GM10248 (cell line): ENCODE measurements at places on chromosomes 1 and 21.
A peak's percentile ranks its signal among the peaks of the same experiment; 100 is the strongest.

- no peak for DNase-seq
Measured at GRCh38 chr1:59487335-59488031, 190.6 kb downstream of the FGGY start.

DNA sequence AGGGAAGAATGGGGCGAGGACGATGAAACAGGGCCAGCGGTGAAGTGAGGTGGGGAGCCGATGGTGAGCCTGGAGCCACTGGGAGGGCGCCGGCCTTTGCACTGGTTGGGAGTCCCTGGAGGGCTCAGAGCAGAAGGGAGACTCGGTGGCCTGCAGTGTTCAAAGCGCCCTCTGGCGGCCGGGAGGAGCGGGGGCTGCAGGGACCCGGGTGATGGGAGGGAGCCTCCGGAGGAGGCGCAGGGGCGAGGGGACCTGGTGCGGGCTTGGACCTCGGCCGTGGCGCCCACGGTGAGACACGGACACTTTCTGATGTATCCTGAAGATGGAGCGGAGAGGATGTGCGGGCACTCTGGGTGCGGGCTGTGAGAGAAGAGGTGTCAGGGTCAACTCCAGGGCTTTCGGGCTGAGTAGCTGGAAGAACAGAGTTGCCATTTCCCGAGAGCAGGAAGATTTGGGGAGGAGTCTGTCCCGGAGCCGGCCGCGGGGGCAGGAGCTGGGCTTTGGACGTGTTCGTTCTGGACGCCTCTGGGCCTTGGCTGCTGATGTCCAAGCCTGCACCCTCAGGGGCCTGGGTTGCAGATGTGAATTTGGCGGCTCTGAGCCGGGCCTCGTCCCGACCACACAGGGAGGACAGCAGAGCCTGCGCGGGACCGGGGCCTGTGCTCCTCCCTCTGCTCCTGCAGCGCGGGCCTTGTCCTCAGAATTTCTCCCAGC, 29.7 kb downstream of the HEYL start:
- DNase-seq = peak; percentile 88

DNA sequence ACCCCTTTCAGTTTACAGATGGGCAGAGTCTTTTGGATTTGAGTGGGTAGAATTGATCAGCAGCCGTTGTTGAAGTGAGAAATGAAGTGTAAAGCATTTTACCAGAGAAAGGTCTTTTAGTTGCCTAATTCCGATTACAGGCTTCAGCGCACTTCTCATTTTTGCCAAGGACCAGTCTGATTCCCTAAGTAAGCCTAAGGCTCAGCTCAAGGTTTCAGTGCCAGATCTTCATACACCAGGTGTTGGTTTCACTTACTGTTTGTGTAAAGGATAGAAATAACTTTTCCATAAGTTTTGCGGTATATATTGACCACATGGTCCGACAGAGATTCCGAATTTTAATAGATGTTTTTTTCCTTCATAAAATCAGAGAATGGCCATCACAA, 83.9 kb upstream of the BMP8A start:
- DNase-seq = no peak

- no peak for DNase-seq
Measured at GRCh38 chr1:2980073-2980791, 41.0 kb upstream of the ACTRT2 start.

DNA sequence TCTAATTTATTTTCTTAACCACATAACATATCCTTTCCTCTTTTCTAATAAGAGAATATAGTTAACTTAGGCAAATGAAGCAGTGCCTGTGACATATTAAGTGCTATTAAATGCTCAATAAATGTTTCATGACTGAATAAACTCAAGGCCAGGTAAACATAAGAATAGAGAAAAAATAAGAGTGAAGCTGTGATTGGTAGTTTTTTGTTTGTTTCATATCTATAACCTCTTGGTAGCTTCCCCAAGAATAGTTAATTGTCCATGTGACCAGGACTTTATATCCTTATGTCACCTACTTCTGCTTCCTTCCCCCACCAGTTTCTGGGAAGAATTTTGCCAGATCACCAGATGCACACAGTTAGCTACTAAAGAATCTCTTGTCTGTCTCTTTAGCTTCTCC, 295.1 kb upstream of the ST6GALNAC5 start:
- no peak for DNase-seq

- DNase-seq = no peak
Measured at GRCh38 chr1:167209044-167209443, 11.6 kb upstream of the POU2F1 start.

GRCh38 chr1:160850541-160850940, 12.1 kb downstream of the CD244 start:
- DNase-seq = no peak

- peak; percentile 77 for DNase-seq
Measured at GRCh38 chr1:184664042-184664660, 90.5 kb downstream of the EDEM3 start.

- DNase-seq = peak; percentile 78
Measured at GRCh38 chr1:7669559-7670311, 101.4 kb upstream of the VAMP3 start.

GRCh38 chr1:70659891-70660290, 248.8 kb downstream of the CTH start:
- no peak for DNase-seq

DNA sequence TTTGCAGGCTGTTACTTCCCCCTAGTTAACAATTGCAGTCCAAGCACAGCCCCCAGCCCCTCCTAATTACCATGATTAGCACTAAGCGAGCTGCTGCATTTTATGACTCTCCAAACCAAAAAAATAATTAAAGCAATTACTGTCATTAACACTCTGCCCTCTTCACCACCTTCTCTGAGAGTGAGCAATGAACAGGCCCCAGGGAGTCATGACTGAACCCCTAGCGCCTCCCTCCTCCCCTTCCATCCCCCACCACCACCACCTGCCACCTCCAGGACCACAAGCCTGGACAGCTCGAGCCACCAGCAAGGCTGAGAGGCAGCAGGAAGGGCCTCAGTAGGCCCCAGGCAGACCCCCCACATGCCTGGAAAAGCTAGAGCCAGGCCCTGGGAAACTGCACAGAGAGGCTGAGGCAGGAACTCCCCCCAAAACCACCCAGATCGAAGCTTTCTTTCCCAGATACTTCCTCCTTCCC, 35.5 kb upstream of the ZC3H12A start:
- no peak for DNase-seq

GRCh38 chr1:82830690-82831380, 1030.1 kb downstream of the ADGRL2 start:
- no peak for DNase-seq

GRCh38 chr21:27201197-27201596, 234.3 kb upstream of the ADAMTS5 start:
- DNase-seq = no peak

GRCh38 chr1:199875337-199875736, 152.2 kb upstream of the NR5A2 start:
- no peak for DNase-seq

GRCh38 chr1:45437323-45437722, 53.6 kb downstream of the TESK2 start:
- DNase-seq = no peak

- DNase-seq = no peak
Measured at GRCh38 chr1:213994888-213995287, 7.1 kb downstream of the PROX1 start.

GRCh38 chr1:110604586-110605148, 1.5 kb downstream of the KCNA2 start:
- DNase-seq = no peak

DNA sequence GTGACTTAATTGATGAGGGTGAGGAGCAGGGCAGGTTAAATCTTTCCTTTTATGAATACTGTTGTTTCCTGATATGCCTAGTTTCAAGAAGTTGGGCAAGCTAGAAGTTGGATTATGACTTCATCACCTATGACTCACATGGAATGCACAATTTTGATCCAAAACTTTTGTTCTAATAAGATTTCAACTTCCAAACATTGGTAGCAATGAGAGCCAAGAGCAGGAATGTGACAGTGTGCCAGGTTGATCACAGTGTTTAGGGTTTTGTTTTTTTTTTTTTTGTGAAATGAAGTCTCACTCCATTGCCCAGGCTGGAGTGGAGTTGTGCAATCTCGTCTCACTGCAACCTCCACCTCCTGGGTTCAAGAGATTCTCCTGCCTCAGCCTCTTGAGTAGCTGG, 349.4 kb downstream of the DUSP10 start:
- no peak for DNase-seq

GRCh38 chr1:19373211-19374082, 61.3 kb downstream of the SLC66A1 start:
- no peak for DNase-seq
